Fibroblast of mammary gland (primary cell): ENCODE measurements at places on chromosomes 3 and 15.

- no peak for DNase-seq
Observed at GRCh38 chr15:90607361-90607760, 77.6 kb downstream of the CRTC3 start.

- DNase-seq = no peak
Observed at GRCh38 chr15:60458721-60459120, 20.2 kb downstream of the ICE2 start.

DNA sequence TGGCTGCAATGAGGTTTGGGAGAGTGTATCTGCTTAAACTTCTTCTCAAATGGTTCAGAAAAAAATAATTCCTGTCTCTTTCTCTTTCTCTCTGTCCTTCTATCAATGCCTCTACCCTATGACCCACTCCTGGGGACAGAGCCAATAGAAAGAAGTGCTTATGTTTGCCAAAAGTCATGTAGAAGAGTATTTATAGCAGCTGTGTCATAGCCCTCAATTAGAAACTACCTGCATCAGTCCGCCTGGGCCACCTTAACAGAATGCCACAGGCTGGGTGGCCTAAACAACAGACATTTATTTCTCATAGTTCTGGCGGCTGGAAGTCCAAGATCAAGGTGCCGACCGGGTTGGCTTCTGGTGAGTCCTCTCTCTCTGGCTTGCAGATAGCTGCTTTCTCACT lies 92.5 kb downstream of the HMG20A start:
- no peak for DNase-seq

- DNase-seq = no peak
Observed at GRCh38 chr15:100601617-100602063, 344 bp downstream of the LINS1 start.

GRCh38 chr3:176167272-176167671 lies 1030.0 kb downstream of the TBL1XR1 start:
- DNase-seq = no peak

GRCh38 chr3:20811631-20812030 lies 625.6 kb upstream of the SGO1 start:
- DNase-seq = no peak

DNA sequence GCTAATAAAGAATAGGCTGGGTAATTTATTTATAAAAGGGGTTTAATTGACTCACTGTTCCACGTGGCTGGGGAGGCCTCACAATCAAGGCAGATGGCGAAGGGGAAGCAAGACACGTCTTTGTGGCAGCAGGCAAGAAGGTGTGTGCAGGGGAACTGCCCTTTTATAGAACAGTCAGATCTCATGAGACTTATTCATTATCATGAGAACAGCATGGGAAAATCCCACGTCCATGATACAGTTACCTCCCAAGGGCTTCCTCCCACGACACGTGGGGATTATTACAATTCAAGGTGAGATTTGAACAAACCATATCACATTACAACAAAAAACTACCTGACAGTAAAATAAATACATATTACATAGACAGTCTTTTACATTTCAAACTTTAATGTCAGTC lies 414.9 kb downstream of the NAALADL2 start:
- no peak for DNase-seq

GRCh38 chr15:31476236-31476810 lies 149.7 kb downstream of the KLF13 start:
- no peak for DNase-seq

GRCh38 chr15:81473946-81474345 lies 99.9 kb upstream of the TMC3 start:
- no peak for DNase-seq

GRCh38 chr3:171028025-171028778 lies 1.7 kb upstream of the SLC2A2 start:
- peak; percentile 91 for DNase-seq

DNA sequence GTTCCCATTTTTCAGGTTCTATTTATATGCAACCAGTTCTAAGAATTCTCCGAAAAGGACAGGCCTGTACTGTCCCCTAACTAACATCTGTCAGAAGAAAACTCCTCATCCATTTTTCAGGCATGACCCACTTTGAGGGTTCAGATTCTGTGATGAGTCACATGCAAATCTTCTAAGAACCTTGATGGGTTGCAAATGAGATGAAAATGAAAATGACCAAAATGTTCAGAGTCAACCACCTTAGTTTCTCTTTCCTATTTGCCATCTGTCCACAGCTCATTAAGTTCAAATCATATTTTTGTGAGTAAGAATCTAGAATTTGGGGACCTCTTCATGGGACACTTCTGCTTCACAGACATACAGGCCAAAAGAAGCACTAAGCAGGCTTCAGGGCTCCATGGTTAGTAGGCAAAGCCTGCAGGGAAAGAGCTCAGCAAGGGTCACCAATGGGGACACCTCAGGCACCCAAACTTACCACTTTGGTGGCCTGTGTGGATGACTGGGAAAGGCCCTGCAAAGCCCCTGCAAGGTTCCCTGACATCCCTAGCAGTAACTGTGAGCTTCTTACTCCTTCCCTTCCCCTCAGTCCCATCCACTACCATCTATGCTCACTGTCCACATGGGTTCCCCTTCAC lies 122.0 kb downstream of the WDR76 start:
- DNase-seq = no peak

GRCh38 chr15:50458348-50459112 lies 34.3 kb downstream of the USP8 start:
- peak; percentile 10 for DNase-seq

DNA sequence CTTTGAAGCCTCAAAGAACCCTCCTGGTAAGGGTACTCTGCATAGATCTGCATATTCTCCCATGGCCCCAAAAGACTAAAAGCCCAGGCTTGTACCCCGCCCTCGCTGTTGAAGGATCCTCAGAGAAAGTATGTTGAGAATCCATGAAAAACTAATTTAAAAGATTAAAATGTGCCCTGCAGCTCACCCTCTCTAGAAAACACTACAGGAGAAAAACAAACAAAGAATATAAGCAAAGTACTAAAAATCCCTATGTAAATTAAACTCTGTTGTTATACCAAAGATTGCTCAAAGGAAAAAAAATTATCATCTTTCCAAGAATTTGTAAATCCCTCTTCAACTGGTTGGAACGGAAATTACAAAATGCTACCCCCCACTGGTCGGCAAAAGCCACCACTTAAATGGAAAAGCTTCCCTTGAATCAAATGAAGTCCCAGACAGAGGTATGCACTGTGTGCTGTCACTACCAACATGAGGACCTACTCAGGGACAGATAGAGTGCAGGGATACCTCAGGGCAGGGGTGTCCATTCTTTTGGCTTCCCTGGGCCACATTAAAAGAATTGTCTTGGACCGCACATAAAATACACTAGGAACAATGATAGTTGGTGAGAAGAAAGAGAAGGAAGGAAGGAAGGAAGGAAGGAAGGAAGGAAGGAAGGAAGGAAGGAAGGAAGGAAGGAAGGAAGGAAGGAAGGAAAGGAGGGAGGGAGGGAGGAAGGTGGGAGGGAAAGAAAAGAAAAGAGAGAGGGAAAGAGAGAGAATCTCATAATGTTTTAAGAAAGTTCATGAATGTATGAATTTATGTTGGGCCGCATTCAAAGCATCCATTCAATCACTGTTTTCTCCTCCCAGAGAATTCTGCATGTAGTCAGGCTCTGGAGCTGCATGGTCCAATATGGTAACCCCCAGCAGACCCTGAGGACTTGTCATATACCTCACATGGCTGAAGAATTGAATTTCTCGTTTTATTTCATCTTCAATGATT lies 88.1 kb downstream of the MAGI1 start:
- no peak for DNase-seq

GRCh38 chr15:25242957-25243799 lies 195.6 kb downstream of the UBE3A start:
- DNase-seq = no peak

DNA sequence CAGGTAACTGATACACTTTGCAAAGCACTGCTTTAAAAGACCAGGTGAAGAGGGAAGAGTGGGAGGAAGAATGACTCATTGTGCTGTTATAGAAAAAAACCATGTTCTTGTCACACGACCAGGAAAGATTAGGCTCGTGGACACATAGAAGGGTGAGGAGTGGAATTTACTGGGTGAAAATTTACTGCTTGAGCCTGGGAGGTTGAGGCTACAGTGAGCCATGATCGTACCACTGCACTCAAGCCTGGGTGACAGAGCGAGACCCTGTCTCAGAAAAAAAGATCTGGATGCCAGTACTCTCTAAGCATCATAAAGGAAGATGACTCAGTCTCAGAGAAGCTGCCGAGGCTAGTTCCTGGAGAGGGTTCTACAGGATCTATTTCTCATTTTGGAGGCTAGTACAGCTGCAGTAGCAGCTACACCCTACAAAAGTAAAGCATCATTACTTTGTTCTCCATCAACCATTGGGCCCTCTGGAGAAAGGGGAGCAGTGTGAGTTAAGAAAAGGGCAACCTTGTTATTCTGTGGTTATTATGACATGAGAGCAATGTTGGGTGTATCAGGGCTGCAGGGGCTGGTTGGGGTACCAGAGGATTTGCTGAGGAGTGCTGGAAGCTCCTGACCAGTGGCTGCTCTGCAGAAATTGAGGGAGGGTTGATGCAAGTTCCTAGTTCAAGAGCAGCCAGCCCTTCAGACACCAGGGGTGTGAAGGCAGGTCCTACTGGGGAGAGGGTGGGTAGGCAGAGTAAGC lies 75.4 kb downstream of the CMTM8 start:
- DNase-seq = peak; percentile 53

- DNase-seq = no peak
Observed at GRCh38 chr3:51734572-51734907, 27.7 kb downstream of the GRM2 start.
